ENCODE measurements at places on chromosomes 2 and 18.

GRCh38 chr2:193818801-193819499 is 1624.2 kb upstream of the TMEFF2 start:
- DNase-seq = no peak

GRCh38 chr2:182366628-182367027 is 60.2 kb downstream of the PDE1A start:
- DNase-seq = no peak

- DNase-seq = no peak
These were observed 2.4 kb upstream of the TMEM178A start for GRCh38 chr2:39663187-39663930.

- no peak for DNase-seq
These were observed 55.1 kb downstream of the SPHKAP start for GRCh38 chr2:228126401-228126800.

GRCh38 chr2:173734797-173735196 is 230.4 kb downstream of the SP3 start:
- no peak for DNase-seq

DNA sequence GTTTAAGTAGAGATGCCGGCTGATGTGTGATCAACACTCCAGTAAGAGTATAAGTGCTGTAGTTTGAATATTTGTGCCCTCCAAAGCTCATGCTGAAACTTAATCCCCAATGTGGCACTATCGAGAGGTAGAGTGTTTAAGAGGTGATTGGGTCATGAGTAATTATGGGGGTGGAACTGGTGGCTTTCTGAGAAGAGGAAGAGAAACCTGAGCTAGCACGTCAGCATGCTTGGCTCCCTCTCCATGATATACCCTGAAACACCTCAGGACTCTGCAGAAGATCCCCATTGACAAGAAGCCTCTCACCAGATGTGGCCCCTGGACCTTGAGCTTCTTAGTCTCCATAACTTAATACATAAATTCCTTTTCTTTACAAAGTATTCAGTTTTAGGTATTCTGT is 584.8 kb downstream of the TSN start:
- peak; percentile 0 for DNase-seq

- DNase-seq = no peak
These were observed 4.7 kb downstream of the DPYSL5 start for GRCh38 chr2:26852405-26853306.

DNA sequence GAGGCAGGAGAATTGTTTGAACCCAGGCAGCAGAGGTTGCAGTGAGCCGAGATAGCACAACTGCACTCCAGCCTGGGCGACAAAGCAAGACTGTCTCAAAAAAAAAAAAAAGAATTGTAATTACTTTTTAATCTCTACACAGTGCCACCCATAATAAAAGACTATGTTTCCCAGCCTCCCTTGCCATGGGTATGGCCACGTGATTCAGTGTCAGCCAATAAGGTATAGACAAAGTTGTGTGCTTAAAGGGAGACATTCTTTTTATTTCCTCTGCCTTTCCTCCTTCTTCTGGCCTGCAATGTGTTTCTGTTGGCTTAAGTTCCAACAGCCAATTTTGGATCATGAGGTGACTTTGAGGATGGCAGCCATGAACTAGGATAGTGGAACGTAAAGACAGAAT is 406.9 kb downstream of the LNPK start:
- DNase-seq = no peak

- no peak for DNase-seq
These were observed 403.9 kb upstream of the FANCL start for GRCh38 chr2:58645017-58645416.

DNA sequence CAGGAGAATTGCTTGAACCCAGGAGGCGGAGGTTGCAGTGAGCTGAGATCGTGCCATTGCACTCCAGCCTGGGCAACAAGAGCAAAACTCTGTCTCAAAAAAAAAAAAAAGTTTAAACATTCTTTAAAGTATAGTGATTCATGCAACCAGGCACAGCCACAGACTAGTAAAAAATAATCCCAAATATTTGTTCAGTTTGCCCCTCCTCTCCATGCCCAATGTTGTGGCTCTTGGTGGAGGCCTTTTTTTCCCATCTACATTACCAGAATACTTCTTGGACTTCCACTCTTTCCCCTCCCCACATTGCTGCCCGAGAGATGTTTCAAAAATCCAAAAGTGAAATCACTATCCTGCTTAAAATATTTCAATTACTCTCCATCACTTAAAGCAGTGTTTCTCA is 5.1 kb upstream of the MALT1 start:
- DNase-seq = no peak

- DNase-seq = no peak
These were observed 127.1 kb downstream of the CAPN13 start for GRCh38 chr2:30680121-30680520.

GRCh38 chr2:135664623-135665068 is 77.0 kb upstream of the UBXN4 start:
- peak; percentile 16 for DNase-seq

GRCh38 chr2:205435970-205436369 is 246.3 kb upstream of the NRP2 start:
- DNase-seq = no peak

DNA sequence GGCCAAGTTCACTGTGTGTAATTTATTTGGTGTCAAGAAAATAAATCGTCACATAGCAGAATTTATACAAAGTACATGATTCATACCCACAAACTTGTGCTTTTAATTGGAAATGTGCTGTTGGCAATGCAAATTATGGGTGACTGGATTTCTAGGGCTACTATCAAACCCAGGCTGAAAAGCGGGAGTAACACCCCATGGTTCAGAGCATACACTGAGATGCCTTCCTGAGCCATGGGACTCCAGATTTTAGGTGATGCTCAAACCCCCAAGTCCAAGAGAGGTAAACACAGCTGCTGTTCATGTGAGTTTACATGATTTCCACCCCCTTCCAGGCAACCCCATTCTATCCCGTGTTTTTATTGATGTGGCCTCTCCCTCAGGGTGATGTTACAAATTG is 565.9 kb upstream of the ID2 start:
- no peak for DNase-seq

DNA sequence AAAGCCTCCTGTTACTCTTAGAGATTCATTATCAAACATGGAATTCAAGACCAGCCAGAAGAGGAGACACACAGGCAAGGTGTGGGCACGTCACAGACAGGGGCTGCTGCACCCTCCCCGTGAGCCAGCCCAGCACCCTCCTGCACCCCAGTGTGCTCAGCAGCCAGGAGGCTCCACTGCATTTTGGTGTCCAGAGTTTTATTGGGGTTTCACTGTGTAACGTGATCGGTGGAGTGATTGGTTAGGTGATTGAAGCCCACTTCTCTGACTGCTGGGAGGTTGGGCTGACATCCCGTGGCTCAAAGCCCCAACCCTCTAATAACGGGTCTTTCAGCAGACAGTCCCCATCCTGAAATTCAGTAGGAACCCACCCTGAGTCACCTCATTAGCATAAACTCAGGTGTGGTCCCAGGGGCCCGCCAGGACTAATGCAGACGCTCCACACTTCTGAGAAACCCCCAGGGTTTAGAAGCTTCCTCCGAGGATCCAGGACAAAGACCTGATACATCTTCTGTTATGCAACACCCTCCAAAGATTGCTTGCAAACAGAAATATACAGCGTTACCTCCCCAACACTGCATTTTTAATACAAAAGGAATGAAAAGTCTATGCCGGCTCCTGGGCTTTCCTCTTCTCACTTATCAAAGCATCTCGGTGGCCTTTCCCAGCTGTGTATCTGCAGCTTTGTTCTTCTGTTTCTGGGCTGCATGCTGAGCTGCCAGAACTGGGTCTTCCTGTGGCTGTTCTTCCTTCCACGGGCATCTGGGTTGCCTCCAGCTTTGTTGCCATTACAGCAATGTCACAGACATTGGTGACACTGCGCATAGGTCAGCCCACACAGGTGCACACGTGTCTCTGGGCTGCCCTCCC is 43.7 kb upstream of the SNED1 start:
- DNase-seq = no peak

- DNase-seq = no peak
These were observed 114.1 kb upstream of the NCKAP5 start for GRCh38 chr2:133682347-133682746.

DNA sequence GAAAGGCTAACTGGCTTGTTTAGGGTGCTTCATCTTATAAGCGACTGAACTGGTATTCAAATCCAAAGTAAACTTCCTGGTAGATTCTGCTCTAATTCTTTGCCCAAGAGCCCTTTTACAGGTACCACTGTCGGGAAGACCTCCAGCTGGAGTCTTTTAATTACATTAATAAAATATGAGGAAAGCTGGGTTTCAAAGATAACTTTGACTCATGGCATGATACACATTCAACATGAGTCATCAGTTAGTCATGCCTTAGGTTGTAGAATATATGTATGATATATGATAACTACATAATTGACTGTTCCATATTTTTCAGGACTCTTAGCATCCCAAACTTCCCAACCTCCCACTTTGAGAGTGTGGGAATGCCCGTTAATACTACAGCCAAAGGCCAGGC is 32.3 kb downstream of the ZCCHC2 start:
- no peak for DNase-seq

All from GM12864 (cell line).